ENCODE measurements at places on chromosomes 16 and 17.

DNA sequence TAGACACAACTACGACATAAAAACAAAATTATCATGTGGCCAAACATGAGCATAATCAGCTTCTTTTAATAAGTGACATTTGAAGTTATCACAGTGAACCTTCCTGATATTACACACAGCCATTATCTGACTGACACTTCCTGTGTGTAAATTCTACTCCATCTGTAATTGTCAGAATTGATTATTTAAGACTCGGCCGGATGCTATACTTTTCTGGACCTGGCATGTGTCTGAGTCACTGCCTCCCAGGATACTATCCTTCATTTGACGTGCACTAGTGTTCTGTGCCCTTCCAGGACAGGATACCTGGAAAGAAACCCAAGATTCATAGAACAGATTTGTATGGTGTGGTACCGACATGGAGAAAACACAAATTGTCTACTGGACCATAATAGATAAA lies 242.0 kb downstream of the HS3ST3A1 start:
- DNase-seq, result no peak

DNA sequence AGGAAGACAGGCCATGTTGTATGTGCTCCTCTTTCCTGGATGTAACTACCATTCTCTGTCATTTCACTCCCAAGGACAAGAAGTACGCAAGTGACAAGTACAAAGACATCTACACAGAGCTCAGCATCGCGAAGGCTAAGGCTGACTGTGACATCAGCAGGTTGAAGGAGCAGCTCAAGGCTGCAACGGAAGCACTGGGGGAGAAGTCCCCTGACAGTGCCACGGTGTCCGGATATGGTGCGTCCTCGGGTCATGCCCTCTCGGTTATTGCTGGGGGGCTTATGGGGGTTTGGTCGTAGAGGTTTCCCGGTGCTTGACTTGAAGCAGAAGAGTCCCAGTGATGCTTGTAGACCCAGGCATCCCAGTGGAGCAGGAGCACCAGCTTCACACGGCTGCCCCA lies 29.0 kb downstream of the PLD6 start:
- no peak for DNase-seq

DNA sequence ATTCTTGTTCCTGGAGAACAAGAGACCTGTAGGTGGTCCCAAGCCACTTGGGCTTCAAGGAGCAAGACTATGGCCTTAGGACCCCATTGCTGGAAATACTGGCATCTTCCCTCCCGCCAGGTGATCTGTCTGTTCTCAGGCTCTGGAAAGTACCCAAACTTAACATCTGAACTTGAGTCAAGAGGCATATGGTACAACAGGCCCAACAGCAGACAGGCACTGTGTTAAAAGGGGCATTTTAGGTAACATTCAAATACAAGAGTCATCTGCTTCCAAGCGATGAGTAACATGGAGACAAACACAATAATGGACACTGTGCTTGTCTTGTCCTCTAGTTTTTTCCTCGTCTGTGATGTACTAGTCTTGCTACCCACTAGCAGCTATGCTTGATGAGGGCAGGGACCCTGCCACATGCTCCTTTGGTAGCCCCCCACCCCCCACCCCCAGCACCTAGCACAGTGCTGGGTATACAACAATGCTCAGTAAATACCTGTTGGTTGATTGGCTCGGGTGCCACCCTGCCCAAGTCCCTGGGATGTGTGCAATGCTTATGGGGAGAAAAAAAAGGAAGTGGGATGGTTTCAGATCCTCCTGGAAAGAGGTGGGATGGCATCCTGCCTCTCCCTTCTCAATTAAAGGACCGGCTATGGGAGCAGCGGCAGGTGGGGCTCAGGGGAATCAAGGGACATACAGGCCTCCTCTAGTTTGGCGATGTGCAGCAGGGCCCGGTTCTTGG lies 19.4 kb downstream of the CSF3 start:
- no peak for DNase-seq

- no peak for DNase-seq
Observed at GRCh38 chr17:17787568-17787967, 49.2 kb downstream of the SREBF1 start.

DNA sequence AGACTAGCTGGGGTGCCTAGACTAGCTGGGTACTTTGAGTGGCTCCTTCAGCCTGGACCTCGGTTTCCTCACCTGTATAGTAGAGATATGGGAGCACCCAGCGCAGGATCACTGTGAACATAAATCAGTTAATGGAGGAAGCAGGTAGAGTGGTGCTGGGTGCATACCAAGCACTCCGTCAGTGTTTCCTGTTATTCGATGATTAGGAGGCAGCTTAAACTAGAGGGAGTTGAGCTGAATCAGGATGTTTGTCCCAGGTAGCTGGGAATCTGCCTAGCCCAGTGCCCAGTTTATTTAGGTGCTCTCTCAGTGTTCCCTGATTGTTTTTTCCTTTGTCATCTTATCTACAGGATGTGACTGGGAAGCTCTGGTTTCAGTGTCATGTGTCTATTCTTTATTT lies 8.4 kb upstream of the TMEM235 start:
- DNase-seq, result no peak

DNA sequence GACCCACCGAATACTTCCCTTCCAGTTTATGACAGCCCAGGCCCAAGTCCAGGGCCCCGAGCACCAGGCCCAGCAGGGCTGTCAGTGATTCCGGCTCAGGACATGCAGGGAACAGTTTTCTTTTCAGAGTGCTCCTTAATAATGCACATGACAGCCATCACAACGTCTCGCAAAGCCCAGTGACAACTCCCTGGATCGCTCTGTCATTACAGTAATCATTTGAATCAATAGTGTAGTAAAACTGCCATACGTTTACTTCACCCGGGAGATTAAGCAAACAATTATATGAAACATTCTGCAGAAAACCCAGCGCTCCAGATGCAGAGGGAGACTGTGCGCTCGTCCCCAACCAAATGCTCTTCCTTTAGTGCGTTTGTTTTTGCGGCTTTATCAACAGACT lies 162.6 kb upstream of the CDH13 start:
- no peak for DNase-seq

- no peak for DNase-seq
Observed at GRCh38 chr17:41073676-41074075, 8.0 kb upstream of the KRTAP2-4 start.

DNA sequence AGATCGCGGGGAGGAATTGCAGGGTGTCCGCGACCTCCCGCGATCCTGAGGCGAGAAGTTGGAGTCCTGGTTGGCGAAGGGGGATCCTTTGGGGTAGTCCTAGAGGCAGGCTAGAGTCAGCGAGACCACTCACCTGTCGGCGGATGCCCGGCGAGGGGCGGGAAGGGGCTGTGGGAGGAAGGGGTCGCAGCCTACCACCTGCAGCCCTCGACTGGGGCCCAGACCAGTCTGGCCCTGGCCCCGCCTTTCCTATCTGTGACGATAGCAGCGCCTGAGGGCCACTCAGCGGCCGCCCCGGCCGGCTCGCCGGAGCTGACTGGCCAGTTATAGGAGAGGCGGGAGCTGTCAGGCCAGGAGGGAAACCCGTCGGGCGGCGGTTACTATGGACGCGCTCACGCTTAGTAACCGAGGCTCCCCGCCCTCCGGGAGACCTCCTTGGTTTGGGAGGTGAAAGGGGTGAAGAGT lies at the start of gene TEKT3:
Gene TEKT3 (minus strand): TSS at position 213 of the 465 bp plus-strand sequence. CDS start 10,012 bp downstream, outside the sequence.
- peak; percentile 27 for DNase-seq

- no peak for DNase-seq
Observed at GRCh38 chr16:22329199-22329695, 32.0 kb downstream of the POLR3E start.

GRCh38 chr17:71709271-71709890 lies 411.4 kb upstream of the SOX9 start:
- no peak for DNase-seq

GRCh38 chr17:68595986-68596385 lies 5.2 kb downstream of the FAM20A start:
- no peak for DNase-seq

DNA sequence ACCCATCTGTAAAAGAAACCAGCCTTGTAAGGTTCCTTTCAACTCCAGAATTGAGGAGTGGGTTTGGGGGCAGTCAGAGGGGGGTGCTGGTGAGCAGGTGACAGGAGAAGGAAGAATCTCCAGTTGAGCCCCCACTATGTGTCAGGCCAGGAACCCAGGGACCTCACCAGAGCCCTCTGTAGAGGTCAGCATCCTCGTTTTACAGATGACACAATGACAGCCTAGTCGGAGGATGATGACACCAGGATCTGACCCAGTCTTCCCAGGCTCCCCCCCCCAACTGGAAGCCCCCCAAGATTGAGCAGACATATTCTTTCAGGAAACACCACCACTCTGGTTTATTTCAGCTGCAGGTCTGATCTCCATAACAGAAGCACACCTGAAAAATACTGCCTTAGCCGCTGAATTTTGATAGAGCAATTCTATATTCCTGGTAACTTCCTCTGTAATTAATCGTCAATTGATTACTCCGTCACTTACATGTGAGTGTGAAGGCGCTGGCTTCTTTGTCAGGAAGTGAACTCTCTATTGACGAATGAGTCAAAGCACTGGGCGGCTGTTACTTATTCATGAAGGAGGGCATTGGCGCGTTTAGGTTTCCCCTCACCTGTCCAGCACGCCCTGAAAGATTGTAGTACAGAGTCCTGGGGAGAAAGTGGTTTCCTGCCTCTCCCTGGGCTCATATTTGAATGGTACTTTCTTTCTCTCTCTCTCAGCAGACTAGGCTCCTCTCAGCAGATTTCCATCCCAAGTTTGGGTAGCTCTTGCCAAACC lies 21.2 kb downstream of the SOCS3 start:
- DNase-seq, result no peak

DNA sequence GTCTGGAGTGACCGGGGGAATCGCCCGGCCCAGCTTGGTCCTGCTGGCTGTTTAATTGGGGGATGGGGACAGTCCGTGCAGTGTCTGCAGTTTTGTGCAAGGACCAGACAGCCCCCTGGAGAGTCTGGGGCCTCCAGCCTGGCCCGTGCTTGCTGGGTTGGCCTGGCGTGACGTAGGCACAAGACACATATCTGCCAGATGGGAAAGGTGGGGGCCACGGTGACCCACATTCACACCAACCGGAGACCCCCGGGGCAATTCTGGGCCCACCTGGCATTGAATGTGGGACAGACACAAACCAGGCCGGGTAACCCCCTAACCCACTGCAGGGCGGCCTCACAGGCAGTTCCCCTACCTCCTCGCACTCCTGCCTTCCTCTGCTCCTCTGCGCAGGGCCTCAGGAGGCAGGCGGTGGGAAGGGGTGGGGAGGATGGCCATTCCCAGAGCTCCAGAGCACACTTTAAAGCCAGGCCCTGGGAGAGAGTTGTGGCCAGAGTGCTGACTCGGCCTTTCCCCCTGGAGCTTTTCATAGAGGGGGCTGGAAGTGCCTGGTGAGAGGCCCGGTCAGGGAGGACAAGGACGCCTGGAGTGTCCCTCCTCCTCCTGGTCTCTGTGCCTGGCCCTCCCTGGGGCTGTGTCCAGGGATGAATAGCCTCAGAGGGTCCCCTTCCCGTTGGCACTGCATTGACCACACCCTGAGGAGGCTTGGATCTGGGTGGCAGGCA lies 1.5 kb downstream of the MRC2 start:
- DNase-seq, result peak; percentile 38

DNA sequence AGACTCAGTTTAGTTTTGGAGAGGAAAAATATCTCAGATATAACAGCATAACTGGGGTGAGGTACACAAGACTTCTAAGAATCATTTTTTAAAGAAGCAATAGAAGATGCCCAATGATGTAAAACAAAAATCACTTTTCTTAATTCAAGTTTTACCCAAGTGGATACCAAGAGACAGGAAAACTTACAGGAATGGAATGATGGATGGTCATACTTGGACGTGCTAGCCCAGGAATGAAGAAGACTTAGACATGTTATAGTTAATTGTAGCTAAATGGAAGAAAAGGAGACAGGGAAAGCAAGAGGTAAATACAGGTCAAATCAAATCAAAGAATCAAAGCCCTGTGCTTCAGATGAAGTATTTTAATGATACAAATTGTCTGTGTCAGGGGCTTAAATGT lies 312.7 kb upstream of the KCNJ16 start:
- DNase-seq, result no peak

DNA sequence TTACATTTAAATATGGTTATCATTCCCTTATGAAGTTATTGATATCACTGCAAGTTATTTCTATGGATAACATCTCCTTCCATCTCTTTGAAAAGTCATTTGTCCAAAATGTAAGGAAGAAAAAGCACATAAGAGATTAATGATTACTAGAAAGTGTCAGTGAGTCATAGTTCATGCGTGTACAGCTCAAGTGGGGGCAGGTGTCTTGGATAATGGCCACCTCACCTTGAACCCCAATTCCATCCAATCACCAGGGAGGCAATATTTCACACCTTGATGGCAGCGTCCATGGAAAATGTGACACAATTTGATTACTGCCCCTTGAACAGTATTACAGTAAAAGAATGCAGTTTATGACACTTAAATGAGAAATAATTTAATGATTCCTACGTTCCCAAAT lies 358.3 kb upstream of the SOX9 start:
- DNase-seq, result no peak

- peak; percentile 86 for DNase-seq
Observed at GRCh38 chr17:63700528-63701455, 867 bp upstream of the LIMD2 start.

- DNase-seq, result peak; percentile 94
Observed at GRCh38 chr17:40219594-40220338, 662 bp downstream of the WIPF2 start.

DNA sequence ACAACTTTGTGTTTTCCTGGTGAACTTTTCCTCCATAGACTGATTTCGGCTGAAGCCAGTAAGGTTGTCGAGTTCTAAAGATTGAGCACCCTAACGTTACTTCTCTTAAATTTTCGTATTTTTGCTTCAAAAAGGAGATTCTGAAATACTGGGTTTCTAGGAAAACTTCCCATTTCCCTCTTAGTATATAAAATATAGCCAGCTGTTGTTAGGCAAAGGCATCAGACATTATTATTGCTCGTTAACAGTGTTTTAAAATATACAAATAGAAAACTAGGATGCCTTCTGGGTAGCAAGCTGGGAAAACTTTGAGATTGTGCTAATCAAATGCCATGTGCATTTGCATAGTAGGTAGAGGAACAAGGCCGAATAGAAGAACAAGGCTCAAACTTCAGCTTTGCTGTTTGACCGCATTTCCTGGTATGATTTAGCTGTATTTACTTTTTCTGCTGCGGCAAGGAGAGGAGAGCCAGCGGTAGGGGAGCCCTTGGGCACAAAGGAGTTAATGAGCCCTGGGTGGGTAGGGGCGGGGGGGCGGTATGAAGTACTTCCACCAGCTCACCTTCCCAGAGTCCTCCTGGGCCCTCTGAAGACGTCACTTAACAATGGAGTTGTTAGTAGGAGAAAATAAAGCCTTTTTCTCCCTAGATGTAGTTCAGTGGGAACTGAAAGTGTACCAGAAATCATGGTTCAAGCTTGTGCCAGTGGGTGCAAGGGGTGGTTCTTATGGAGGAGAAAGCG lies 151.9 kb downstream of the MSI2 start:
- DNase-seq, result peak; percentile 78
